ENCODE measurements at places on chromosomes 16 and 17.

DNA sequence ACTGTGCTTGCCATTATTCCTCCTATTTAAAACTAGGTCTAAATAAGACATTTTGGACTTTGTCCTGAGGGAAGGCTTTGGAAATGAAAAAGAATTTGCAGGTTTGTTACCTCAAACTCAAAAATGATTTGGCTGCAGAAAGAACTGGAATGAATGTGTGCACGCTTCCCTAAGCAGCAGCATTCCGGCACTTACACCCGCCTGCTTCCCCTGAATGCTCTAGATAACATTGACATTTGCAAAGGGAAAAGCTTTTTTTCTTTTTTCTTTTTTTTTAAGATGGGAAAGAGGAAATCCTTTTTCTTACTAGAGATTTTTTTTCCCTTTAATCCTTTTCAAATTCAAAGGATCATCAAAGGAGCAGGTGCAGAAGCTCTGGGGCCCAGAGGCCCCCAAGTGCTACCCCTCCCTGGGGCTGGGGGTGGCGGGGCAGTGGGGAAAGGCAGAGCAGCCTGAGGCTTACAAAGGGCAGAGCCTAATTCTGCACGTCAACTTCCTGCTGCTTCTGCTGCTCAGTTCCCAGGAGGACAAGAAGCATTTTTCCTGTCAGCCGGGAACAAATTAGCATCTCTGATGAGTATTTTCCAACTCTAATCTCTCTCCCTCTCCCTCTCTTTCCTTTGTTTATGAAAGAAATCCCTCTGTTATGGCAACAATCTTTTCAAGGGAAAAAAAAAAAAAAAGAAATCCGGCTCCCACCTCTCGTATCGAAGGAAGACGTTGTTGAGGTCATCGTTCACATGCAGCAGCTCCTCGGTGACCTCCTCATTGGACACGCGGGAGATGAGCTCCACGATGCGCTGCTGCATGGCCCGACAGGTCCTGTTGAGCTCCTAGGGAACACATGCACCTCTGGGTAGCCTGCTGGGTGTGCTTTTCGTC, 32.1 kb upstream of the SREBF1 start:
- no peak for DNase-seq

DNA sequence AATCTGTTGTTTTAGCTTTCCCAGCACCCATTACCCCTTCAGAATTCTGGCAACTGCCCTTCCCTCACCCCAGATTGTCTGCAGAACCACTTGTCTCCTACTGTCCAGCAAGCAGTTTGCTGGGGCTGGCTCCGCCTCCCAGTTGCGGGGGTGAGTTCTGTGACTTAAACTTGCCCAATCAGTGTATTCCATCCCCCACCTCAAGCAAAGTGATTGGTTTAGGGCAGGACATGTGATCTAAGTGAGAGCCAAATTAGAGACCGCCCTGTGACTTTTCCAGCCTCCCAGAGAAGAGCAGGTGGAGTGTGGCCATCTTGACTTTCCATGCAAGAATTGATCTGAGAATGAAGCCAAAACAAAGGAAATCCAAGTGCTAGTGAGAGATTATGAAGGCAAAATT, 22.7 kb upstream of the SRCIN1 start:
- no peak for DNase-seq

DNA sequence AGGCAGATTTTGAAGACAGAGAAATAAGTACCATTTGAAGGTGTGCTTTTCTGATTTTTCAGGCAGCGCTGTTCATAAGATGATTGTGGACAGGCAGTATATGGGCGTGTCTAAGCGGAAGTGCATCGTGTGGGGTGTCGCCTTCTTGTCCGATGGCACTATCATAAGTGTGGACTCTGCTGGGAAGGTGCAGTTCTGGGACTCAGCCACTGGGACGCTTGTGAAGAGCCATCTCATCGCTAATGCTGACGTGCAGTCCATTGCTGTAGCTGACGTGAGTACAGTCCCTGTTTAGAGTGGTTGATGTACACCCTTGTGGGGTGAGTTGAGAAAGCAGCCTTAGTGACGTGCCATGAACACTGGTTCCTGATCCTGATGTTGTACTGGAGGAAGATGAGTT, 10.7 kb downstream of the UTP4 start:
- no peak for DNase-seq

- DNase-seq: no peak
Observed at GRCh38 chr16:86979061-86979460, 338.1 kb downstream of the C16orf95 start.

- DNase-seq: no peak
Observed at GRCh38 chr17:46877466-46877865, 26.1 kb downstream of the WNT9B start.

GRCh38 chr17:38357486-38358123, 6.0 kb downstream of the SOCS7 start:
- DNase-seq: no peak

DNA sequence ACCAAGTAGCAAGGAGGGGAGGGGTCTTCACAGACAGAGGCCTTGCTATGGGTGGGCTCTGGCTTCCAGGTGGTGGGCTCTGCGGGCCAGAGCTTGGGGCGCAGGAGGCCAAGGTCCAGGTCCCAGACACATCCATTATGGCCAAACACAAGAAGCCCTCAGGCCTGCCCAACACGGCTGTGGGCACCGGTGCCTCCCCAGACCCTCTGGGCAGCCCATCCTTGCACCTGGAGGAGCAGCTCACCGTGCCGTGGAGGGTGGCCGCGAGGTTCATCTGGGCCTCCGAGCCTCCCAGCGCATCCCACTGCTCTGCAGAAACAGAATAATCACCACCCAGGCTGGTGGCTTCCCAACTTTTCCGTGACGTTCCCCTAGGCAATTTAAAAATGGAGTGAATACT, 55.9 kb downstream of the TBC1D16 start:
- no peak for DNase-seq

DNA sequence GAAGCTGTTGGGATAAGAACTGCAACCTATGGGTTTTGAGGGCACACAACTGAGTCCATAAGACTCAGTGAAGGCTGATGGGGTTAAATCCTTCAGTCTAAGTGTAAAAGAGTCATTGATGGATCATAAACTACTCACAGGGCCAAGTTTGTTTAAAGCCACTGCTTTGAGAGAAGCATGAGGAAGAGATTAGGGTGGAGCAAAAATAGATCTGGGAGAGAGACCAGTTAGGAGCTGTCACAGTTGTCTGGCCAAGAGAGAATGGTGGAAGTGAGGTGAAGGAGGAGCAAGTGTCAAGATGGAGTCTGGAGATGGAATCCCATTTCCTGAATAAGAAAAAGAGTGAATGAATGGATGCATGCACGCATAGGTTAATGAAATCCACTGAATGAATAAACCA, 379.1 kb upstream of the CDH11 start:
- no peak for DNase-seq

- no peak for DNase-seq
Observed at GRCh38 chr17:39755554-39756379, 18.0 kb downstream of the GRB7 start.

All from amygdala (tissue), 56 donors.